ENCODE measurements at places on chromosomes 16 and 17.

DNA sequence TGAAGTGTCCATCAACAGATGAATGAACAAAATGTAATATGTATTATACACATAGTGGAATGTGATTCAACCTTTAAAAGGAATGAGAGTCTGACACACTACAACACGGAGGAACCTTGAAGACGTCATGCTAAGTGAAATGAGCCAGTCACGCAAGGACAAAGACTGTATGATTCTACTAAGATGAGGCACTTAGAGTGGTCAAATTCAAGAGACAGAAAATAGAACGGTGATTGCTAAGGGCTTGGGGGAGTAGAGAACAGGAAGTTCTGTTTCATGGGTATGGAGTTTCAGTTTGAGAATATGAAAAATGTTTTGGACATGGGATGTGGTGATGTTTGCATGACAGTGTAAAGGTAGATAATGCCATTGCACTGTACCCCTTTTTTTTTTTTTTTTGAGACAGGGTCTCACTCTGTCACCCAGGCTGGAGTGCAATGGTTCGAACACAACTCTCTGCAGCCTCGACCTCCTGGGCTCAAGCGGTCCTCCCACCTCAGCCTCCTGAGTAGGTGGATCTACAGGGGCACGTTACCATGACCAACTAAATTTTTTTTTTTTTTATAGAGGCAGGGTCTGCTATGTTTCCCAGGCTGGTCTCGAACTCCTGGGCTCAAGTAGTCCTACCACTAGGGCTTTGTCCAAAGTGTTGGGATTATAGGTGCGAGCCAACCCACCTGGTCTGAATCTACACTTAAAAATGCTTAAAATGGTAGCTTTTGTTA lies 2.9 kb upstream of the CCDC102A start:
- DNase-seq: no peak

- DNase-seq: no peak
These were observed 260.5 kb downstream of the CBLN1 start for GRCh38 chr16:49021136-49021535.

DNA sequence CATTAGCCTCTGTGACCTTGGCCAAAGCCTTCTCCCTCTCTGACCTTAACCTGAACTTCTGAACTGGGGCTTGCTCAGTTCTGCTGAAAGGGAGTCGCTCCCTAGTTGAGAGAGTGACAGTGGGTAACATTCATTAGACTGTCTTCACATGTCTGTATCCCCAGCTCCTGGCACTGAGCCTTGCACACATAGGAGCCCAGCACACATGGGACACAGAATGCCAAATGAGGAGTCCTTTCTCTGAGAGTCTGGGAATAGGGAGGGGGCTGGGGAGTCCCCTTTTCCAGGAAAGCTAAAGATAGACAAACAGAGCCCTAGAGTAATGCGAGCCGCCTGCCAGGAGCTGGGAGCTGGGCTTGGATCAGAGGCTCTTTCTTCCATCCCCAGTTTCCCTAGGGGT lies 2.5 kb downstream of the TAC4 start:
- DNase-seq: no peak

GRCh38 chr16:1426734-1427471 lies 4.0 kb upstream of the PERCC1 start:
- DNase-seq: no peak

All from SK-MEL-5 (cell line).